ENCODE measurements at places on chromosomes 3 and 15.
A peak's percentile ranks its signal among the peaks of the same experiment; 100 is the strongest.

GRCh38 chr3:126329927-126330725 is 27.1 kb downstream of the KLF15 start:
- DNase-seq, result no peak

- DNase-seq, result peak; percentile 30
Observed at GRCh38 chr3:56251343-56251945, 216.8 kb downstream of the ERC2 start.

- peak; percentile 51 for DNase-seq
Observed at GRCh38 chr3:113275929-113276750, 64.8 kb downstream of the BOC start.

DNA sequence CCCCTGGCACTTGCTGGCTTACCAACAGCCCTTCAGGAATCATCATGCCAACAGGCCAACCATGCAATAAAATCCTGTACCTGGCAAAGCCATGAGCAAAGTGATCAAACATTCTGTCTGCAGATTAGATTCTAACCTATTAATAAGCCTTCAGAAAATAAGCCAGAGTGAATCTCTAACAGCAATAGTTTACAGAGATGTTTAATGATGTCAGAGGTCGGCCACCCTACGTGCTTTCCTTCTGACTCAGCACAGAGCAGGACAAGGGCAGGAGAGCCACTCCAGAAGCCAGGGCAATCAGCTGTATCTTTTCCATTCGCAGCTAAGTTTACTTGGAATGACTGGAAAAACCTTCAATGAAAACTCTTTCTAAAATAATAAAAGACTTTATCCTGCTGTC is 13.1 kb downstream of the COL8A1 start:
- no peak for DNase-seq

GRCh38 chr15:59611276-59612260 is at the start of gene GCNT3:
Gene GCNT3 (plus strand): TSS chr15:59611783. CDS start chr15:59618239, 6,456 bp downstream.
- no peak for DNase-seq

DNA sequence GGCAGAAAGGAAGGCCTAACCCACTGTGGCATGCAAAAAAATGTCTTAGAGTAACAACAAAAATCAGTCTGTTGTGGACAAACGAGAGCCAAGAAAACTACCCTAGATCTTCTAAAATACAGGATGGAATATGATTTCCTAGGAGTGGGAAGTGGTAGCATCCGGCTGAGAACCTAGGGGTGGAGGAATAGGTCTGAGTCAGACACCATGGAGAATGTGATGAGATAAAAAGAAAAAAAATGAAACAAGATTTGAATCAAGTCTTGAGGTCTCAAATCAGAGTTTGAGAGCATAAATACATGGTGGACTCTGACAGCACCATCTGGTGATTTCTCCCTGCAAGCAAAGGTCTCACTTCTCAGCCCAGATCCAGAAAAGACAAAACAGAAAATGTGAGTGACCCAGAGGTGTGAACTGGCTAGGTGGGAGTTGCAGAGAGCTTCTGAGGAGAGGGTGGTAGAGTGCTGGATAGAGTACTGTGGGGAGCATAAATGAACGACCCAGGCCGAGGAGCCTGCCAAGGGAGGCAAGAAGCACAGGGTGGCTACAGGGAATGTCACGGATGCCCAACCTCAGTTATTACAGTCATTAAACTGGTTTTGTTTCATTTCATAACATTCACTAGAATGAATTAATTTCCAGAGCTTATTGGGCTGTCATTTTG is 27.6 kb upstream of the VEPH1 start:
- no peak for DNase-seq

DNA sequence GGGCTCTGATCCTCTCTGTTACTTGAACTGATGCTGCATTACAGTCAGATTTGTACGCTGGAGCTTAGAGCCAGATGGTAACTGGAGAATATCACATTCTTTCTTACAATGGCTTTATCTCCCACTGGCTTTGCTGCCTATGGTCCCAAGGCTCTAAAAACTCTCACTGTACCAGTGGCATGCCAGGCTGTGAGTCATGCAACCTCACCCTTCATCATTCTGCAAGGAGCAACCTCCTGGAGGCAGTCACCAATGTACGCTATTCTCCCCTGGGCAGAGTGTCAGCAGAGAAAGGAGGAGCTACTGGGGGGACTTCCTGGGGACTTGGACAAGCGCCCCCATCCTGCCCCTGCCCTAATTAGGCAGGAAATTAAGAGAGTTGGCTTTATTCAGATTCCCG is 97.9 kb upstream of the EIF1B start:
- DNase-seq, result no peak

DNA sequence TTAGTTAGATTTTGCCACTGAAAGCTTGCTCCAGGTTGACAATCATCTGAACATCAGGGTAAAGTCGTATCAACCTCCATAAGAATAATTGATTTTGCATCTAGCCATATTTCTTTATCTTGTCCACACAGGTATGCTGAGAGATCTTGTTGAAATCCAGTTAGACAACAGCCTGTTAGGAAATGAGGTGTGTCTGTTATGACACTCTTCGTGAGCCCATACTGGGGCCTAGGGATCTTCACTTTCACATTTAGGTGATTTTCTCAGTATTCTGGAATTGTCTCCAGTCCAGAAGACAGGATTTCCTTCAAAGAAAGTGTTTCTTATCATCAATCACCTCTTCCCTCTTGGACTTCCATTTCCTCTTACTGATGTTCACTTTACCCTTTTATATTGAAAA is 18.1 kb downstream of the DNAJB11 start:
- no peak for DNase-seq

GRCh38 chr15:99324082-99324620 is 72.9 kb downstream of the LRRC28 start:
- DNase-seq, result no peak

DNA sequence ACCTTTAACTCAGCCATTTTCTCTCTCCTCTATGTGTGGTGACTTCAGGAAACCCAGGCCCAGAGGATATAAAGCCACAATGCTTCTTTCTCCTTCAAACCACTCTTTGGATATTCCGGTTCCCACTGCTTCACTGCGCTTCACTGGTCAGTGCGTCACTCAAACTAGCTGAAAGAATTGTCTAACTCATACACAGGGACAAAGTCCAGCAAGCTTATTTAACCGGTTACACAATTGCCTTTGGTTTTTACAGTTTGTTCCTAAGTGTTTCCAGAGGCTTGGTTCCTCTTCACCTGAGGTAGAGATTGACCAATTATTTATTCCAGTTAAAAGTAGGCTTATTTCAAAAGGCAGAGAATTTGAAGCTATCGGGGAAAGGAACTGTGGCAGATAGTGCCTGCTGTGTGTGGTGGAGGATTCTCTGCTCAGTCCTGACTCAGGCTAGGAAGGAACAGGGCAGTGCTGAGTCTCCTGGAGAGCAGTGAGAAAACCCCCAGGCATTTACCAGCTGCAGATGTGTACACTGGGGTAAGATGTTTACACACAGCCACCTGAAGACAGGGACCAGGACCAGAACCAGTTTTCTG is at the start of gene HGD:
HGD (minus strand) TSS at position 145 of the 587 bp plus-strand sequence; CDS start at position 17, 128 bp downstream.
- DNase-seq, result no peak

GRCh38 chr3:32132706-32133105 is 26.3 kb downstream of the GPD1L start:
- DNase-seq, result no peak

DNA sequence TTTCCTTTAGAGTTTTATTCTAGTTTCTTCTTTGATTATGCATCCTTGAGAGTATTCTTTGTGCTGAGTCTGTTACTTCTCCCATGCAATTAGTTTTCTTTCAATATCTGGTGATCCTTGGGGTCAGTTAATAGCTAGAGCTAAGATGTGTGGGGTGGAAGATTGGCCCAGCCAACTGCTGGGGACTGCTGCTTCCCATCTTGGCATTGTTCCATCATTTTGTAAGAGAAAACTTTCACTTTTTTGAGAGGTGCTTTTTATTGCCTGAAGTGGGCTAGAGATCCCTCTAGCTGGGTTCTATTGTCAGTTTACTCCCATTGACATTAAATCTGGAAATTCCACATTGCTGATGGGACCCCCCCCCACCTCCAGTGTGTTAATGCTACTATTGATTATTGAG is 15.4 kb downstream of the BCL2L10 start:
- no peak for DNase-seq

- no peak for DNase-seq
Observed at GRCh38 chr15:44734839-44735481, 1.4 kb upstream of the TRIM69 start.

DNA sequence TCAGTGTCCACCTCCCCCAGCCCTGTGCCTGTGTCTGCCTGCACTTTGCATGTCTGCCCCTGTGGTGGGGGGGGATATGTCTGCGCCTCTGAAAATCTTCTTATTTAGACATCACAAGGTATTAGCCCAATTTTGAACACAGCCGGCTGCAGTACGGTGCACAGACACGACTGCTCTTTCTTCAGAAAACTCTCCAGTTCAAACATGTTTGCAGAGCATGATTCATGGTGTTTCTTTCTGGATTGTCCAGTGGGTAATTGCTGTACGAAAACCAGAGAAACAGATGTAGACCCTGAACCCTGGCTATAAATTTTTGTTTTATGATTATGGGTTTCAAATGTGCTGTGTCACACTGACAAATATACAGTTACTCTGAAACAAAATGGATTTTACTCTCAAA is 3.4 kb upstream of the RARB start:
- DNase-seq, result peak; percentile 7

GRCh38 chr3:14789640-14790285 is 29.0 kb upstream of the FGD5 start:
- DNase-seq, result no peak

DNA sequence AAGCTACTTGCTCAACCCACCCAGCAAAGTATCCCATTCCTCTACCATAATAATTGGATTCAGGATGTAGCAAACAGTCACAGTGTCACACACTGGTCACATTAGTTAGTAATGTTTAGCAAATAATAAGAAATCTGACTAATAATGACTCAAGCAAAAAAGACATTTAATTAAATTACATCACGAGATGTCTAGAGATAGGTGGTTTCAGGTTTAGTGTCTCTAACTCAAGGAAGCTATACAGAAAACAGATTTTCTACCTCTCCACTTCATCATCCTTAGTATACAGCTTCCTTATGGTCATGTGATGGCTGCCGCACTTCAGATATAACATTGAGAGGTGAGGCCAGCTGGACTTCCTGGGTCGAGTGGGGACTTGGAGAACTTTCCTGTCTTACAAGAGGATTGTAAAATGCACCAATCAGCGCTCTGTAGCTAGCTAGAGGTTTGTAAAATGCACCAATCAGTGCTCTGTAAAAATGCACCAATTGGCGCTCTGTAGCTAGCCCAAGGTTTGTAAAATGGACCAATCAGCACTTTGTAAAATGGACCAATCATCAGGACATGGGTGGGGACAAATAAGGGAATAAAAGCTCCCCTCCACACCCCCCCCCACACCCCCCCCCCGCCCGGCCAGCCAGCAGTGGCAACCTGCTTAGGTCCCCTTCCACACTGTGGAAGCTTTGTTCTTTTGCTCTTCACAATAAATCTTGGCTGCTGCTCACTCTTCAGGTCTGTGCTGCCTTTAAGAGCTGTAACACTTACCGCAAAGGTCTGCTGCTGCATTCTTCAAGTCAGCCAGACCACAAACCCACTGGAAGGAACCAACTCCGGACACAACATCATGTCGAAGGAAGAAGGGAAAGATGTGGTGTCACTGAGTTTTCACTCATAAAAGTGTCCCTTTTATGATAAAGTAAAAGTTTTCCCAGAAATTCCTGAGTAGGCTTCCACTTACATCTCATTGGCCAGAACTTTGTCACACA is 24.9 kb upstream of the ARPIN start:
- no peak for DNase-seq

DNA sequence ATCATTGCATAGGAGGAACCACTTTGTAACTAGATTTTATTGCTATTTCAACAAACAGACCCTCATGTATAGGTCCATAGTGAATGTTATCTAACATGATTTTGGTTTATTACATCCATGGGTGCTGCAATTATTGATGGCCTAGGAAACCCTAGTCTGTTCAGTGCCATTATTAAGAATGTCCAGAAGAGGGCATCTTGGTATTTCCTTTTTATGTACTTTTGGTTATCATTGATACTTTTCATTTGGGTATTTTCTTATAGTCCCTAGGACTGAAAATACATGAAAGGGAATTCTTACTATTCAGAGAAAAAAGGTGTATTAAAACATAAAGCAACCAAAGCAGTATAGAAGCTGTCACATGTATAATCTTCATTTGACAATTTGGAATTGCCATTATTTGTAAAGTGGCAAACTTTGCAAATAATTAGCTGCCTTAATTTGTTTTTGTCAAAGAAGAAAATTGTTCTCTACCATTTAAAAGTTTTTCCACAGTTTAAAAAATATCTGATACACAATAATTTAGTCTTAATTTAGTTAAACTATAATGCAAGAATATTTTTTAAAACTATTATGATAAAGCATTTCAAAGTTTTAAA is 48.7 kb downstream of the CNOT10 start:
- DNase-seq, result no peak

DNA sequence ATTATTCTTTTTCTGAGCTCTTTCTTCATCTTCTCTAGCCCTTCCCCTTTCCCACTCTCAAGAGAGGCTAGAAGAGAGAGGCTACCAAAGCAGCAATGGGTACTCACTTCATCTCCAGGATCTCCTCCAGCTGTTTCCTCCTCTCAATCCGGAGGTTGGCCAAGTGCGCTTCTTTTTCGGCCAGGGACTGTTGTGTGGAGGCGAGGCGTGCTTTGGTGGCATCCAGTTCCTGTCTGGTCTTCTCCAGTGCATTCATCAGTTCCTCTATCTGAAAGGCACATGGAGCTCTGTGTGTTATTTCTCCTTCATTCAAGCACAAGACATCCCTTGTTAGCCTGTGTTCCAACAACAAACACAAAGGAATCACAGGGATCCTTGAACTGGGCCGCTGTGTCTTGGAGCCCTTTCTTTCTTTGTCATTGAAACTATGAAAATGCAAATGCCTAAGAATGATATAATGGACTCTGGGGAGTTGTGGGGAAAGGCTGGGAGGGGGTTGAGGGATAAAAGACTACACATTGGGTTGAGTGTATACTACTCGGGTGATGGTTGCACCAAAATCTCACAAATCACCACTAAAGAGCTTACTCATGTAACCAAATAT is 401.3 kb upstream of the WNT5A start:
- no peak for DNase-seq

- no peak for DNase-seq
Observed at GRCh38 chr3:67617518-67617917, 36.9 kb downstream of the SUCLG2 start.

GRCh38 chr3:167650459-167650858 is 3.3 kb downstream of the WDR49 start:
- no peak for DNase-seq

All from NCI-H1417 (cell line).